ENCODE measurements at places on chromosomes 12 and 14. TPM values are rescaled to one million over a fixed set of nuclear protein-coding genes. Genes with fewer than 3 reads are reported as not detected.

Gene PTPN6
- 403 TPM for total RNA-seq

- no peak for DNase-seq
These were observed 279.0 kb downstream of the SLC16A7 start for GRCh38 chr12:59874781-59875180.

DNA sequence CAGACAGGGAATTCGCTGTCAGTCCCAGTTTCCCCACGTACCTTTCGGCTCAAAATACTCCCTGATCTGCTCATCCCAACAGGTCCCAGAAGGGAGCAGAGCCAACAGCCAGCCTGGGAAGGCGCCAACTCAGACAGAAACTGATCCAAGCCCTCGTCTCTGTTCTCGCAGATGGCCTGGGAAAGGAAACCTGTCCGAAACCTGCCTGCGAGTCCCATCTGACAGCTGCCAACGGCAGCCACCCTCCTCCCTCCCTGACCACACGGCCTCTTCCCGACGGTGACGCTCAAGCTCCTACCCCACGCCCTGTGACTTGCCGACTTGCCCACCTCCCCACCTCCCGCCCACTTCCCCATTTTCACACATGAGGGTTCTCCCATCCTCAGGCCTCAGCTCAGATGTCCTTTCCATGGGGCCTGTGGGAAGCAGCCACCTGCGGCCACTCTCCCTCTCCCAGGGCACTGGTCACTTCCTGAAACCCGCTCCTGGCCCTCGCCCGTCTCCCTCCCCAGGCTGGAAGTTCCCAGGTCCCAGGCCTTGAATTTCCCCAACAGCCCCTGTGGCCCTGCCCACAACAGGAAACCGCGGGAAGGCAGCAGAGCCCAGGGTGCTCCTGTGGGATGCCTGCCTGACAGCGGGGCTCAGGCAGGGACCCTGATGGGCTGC is 60.9 kb upstream of the FBRSL1 start:
- peak; percentile 88 for DNase-seq

DNA sequence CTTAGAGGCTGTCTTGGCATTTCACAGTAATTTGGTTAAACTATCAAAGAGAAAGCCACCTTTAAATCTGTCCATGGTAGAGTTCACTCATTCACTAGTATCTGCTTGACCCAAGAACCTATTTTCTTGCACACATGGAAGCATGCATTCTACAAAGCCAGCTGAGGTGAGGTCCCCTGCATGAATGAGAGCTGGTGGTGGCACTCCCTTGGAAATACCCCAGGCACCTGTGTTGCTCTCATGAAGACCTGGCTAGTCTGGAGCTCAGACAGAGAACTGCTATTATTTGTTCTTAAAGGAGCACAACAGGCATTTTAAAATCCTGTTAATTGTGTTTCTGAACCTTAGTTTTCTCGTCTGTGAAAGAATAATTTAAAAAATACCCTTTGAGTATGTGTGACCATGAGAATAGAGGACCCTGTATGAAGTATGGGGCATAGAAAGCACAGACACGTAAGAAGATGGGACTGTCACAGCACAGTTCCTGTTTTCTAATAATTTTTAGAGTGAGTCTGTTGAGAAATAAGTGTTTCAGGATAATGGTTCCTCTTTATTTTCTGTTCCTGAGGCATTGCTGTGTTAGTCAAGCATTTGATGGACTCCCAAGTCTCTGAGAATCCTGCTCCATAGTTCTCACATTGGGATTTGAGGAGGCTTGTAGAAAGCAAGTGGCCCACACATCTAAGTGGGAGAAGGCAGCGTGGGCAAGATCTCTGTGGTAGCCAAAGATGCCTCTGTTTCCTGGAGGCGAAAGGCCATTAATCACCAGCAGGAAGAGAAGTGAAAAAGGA is 10.9 kb downstream of the RGS6 start:
- DNase-seq, result peak; percentile 80

DNA sequence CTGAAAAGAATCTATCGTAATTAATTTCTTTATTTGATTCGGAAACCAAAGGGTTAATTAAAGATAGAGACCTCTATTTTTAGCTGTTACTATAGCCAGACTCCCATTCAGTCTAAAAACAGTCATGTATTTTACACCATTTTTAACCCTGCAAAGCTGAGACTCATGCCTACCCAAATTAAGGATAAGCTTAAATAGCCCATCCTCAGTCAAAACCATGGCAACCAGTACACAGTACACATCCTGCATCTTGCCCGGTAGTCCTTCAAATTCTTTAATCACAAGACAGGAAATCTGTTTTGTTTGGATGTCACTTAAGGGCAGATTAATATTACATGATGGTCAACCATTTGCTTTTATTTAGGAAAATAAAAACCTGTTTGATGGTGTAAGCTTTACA is 25.5 kb upstream of the KCNK10 start:
- DNase-seq, result no peak

Gene ZBTB42
- 11.8 TPM for total RNA-seq

Gene CAPZA3
- total RNA-seq, result not detected

Gene RGS6
- total RNA-seq, result 0.54 TPM

DNA sequence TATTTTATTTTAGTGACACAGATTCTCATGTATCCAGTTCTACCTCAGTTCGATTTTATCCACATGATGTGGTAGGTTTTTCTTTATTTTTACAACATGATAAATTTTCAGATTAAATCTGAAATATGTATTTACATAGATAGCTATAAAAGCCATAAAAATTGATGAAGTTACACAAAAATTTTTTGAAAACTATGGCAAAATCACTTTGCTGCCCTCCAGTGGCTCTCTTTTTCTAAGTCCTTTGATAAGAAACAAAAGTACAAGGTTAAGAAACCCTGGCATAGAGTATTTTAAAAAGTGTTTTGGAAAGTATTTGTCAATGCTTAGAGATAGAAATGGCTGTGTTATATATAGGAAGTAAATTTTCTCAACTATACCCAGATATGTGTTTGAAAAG is 104.2 kb downstream of the PCNX1 start:
- DNase-seq, result no peak

Gene CMA1
- total RNA-seq, result not detected

Gene GDF3
- not detected for total RNA-seq

DNA sequence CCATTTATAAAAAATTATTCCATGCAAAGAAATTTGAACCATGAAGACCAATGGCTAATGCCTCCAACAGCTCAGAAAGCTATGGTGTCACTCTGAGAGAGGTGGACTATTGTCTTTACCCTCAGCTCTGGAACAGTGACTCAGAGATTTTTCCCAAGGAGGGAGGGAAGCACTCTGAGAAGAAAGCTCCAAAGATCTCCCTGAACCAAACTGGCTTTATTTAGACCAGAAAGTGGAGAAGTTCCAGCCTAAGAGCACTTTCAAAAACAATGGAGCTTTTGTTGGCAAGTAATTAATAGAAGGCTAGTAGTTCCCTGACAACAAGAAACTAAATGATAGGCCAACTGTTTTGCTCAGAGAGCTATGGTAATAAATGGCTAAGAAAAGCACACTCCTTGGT is 599.9 kb upstream of the MDGA2 start:
- DNase-seq, result no peak

- no peak for DNase-seq
These were observed 43.9 kb downstream of the BHLHE41 start for GRCh38 chr12:26080911-26081310.

Gene SUSD6
- total RNA-seq, result 23.4 TPM

All from hematopoietic multipotent progenitor cell (in vitro differentiated cells).